AG08396 (cell line): ENCODE measurements at places on chromosomes 12 and 14.
A peak's percentile ranks its signal among the peaks of the same experiment; 100 is the strongest.

GRCh38 chr14:64220466-64220865 is 73.7 kb downstream of the ESR2 start:
- no peak for DNase-seq

DNA sequence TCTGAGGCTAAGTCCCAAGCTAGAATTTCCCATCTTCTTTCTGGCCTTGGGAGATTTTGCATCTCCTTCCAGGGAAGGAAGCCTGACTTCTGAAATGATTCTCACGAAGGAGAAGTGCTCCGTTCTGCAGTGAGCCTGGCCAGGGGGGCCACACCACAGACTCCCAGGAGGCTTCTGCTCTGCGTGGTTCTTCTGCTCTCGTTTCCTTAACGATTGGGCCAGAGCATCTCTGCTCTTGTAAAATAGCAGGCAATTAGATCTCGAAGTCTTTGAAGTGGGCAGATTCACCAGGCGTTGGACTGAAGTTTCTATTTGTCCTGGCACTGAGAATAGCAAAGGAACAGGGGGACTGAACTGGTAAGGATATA is 6.7 kb upstream of the BATF start:
- no peak for DNase-seq

DNA sequence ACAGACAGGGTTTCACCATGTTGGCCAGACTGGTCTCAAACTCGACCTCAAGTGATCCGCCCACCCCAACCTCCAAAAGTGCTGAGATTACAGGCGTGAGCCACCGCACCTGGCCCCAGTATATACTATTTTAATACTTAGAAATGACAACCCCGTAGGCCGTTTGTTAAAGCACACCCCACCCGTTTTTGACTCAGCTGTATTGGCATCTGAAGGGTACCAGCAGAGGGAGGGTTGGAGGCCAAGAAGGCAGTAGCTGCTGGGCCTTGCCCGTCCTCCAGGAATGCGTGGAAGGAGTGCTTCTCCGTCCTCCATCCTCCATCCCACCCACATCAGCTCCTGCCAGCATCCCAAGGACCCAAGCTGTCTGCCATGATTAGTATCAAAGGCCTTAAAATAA is 6.3 kb upstream of the NIN start:
- no peak for DNase-seq

DNA sequence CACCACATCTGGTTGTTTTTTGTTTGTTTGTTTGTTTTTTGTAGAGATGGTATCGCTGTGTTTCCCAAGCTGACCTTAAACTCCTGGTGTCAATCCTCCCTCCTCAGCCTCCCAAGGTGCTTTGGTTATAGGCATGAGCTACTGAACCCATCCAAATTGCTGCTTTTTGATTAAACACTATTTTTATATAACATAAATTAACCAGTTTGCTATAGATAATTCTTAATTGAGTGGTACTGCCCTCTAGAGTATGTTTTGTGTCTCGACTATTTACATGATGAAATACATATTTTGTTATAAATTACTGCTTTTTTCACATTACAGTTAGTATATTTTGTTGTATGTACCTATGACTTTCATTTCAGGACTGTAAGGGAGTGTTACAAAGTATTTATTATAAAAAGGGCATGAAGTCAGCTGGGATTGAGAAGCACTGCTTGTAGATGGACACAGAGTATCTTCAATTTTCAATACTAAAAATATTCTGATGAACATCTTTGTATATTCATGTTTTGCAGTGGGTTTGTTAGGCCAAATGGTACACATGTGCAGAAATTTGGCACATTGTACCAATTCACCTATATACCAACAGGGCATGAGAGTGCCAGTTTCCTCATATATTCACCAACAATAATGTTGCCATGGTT is 14.9 kb upstream of the SCAF11 start:
- peak; percentile 43 for DNase-seq

GRCh38 chr12:122845041-122845864 is 10.0 kb downstream of the HIP1R start:
- no peak for DNase-seq

- no peak for DNase-seq
These were observed 203.7 kb downstream of the SPTSSA start for GRCh38 chr14:34258318-34258717.

- no peak for DNase-seq
These were observed 11.4 kb downstream of the DGLUCY start for GRCh38 chr14:91125271-91125660.

GRCh38 chr14:105866841-105867321 is 340.5 kb downstream of the TMEM121 start:
- DNase-seq: no peak

GRCh38 chr14:58944343-58944967 is 244.0 kb upstream of the DAAM1 start:
- DNase-seq: no peak

GRCh38 chr14:88746052-88746451 is 46.7 kb downstream of the EML5 start:
- DNase-seq: peak; percentile 10

DNA sequence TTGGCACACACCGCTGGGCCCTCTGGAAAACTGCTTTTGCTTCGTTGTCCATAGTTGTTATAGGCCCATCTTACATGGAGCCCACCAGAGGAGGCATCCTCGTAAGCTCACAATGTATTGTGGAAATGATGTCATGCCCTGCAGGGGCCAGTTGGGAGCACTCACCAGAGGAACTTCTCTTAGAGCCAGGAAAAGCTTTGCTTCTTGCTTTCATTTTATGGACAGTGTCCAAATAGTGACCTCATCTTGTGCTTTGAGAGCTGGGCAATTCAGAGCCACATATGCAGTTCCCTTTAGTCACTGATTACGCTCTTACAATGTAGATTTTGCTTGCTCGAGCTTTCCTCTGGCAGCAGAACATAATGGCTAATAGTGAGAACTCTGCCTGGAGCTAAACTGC is 275.6 kb downstream of the AACS start:
- peak; percentile 14 for DNase-seq

GRCh38 chr14:97074456-97074855 is 277.3 kb downstream of the VRK1 start:
- DNase-seq: no peak

- DNase-seq: no peak
These were observed 124.5 kb downstream of the BTG1 start for GRCh38 chr12:92020983-92021665.

DNA sequence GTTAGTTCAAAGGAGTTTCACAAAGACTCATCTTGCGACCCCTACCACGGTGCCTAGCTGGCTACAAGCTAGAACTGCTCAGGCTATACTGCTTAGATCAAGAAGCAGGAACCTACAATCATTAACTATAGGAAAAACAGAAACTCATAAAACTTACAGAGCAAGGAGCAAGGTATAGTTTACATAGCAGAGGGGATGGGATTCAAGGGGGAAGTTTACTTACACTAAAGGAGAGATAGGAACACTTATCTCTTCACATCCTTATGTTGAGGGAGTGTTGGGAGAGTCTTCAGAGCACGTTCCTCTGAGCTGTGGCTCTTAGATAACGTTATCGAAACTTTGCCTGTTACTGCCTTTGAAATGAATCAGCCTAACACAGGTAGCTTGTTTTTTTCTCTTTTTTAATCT is 58.1 kb downstream of the FSCB start:
- no peak for DNase-seq

- no peak for DNase-seq
These were observed 133.8 kb upstream of the FOXN3 start for GRCh38 chr14:89550821-89551220.

DNA sequence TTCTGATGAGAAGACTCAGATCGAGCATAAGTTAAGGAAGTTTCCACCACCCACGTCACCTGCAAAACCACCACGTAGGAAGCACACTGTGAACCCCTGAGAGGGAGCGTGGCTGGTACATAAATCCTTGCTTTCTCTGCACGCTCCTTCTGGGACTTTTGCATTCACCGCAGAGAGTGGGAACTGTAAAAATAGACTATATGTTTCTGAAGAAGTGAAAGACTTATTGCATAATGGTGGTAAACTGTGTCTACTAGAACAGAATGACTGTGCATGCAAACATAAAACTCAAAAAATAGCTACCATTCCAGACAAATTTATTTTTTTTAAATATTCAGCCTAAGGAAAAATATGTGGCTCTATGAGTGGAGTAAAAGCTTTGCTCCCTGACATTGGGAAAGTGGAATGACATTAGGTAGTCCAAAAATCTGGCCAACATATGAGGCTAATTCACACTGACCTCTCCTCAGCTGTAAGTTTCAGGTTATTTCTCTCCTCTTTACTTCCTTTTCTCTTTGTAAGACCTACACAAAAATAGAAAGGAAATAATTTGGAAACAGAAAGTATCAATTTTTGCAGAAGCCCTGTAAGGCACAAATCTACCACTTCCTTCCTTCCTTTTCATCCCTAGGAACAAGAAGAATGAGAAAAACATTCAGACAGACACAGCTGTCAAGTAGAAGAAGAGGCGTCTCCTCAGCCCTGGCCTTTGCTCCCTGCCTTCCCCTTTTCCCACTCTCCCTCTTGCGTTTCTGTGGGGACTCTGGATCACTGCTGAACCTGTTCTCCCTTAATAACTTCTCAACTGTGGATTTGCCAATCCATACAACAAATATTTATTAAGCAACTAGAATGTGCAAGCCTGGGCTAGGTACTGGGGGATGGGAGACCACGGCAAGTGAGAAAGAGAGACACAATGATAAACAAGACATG is 264.3 kb upstream of the FOXN3 start:
- no peak for DNase-seq

GRCh38 chr14:63268771-63269170 is 50.0 kb downstream of the GPHB5 start:
- DNase-seq: no peak

DNA sequence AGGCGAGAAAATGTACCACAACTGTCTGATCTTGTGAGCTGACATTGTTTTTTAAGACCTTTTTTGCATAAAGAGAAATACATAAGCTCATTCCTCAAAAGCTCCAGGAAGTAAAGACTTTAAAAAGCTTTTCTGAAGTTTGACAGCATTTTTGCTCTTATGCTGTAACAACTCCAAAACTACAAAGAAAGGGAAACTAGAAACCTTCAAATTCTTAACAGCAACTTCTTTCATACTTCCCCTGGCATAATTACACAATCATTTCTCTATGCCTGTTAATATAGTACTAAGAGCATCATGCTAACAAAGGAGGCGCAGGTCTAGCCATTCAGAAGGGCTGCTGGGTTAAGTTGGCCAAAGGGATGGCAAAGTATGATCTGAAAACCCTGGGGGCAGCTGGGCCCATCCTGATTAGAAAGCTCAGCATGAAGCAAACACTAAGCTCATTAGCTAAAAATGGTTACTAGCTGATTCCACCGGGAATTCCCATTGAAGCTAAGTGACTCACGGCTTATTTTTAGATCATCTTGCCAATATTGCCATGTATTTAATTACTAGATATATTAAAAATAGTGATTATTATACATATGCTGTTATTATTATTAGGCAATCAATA is 26.1 kb upstream of the ANP32D start:
- no peak for DNase-seq

GRCh38 chr12:117466677-117467362 is 105.4 kb upstream of the NOS1 start:
- DNase-seq: no peak

- DNase-seq: no peak
These were observed 19.0 kb upstream of the ADGRD1 start for GRCh38 chr12:130934753-130935152.

DNA sequence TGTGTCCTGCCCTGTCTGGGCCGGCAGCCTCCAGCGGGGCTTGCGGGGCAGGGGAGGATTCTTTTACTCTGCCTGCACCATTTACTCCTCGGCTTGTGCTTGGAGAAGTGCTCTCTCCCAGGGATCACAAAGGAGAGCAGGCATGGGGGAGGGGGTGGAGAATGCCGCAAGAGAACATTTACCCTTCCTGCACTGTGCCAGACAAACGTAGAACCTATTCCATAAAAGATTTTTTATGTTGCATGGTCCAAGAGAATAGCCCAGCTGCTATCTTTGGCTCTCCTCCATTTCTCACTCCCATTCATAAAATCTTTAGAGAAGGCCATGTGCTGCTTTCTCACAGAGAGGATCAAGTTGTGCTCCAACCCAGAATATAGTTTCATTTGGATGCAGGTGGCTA is 159.4 kb downstream of the SPTSSA start:
- no peak for DNase-seq

DNA sequence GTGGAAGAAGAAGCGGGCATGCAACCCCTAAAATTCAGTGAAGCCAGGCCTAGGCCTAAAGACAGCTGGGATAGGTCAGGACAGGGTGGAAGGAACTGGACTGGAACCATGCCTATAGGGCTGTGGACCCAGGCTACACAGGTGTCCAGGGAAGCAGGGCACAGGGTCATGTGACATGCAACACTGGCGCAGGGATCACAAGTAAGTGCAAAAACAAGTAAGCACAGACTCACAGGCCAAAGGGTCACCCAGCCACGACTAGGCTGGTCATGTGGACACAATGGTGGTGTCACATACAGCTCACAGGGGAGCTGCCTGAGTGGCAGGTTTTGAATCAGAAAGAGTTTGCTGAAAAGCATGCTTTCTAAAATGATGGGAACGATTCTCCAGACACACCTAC is 195.7 kb downstream of the SPTSSA start:
- DNase-seq: no peak

DNA sequence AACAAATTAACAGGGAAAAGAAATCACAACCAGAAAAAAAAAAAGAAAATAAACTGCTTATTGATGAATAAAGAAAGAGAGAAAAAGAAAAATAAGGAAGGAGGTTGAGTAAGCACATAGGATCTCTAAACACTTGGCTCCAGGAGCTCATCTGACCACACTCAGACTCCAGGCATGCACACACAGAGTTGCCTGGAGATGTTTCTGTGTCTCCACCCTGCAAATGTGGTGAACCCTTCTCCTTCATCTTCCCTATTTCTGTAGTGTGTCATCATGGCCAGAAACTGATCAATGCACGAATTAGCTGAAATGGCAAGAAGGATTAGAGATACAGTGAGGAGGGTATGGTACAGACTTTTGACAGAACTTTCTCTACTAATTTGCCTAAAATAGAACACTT is 20.2 kb downstream of the OR4N2 start:
- no peak for DNase-seq

DNA sequence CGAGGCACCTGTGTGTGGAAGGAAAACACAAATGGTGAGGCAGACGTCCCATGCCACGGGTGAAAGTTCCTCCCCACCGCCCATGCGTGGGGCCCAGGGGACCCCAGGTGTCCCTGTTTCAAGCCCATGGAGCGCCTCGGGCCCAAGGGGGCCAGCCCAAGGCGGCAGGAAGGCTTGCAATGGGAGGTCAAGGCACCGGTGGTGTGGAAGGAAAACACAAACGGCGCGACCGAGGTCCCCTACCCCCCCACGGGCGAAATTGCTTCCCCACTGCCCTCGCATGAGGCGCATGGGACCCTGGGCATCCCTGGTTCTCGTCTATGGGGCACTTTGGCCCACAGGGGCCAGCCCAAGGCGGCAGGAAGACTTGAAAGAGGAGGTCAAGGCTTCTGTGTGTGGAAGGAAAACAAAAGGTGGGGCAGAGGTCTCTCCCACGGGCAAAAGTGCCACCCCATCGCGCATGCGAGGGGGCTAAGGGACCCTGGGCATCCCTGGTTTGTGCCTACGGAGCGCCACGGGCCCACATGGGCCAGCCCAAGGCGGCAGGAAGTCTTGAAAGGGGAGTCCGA is 379.4 kb downstream of the ALG10 start:
- peak; percentile 0 for DNase-seq
